Right cardiac atrium (tissue), 5 donors: ENCODE measurements at places on chromosomes 2 and 18. TPM values are rescaled to one million over a fixed set of nuclear protein-coding genes. Genes with fewer than 3 reads are reported as not detected.

- DNase-seq = no peak
These were observed 34.3 kb downstream of the MAL start for GRCh38 chr2:95059656-95060370.

GRCh38 chr2:240389302-240389805 is 46.1 kb upstream of the GPC1 start:
- DNase-seq = no peak

- DNase-seq = no peak
These were observed 244.2 kb downstream of the MYT1L start for GRCh38 chr2:2086914-2087313.

DNA sequence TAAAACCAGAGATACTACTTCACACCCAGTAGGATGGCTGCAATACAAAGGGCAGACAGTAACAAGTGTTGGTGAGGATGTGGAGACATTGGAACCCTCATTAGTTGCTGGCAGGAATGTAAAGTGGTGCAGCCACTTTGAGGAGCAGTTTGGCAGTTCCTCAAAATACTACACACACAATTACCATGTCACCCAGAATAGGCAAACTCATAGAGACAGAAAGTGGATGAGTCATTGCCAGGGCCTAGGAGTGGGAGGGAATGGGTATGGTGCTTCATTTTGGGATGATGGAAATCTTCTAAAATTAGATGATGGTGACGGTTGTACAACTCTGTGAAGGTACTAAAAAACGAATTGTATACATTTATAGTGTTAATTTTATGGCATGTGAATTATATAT is 54.8 kb downstream of the ATP9B start:
- DNase-seq = no peak

DNA sequence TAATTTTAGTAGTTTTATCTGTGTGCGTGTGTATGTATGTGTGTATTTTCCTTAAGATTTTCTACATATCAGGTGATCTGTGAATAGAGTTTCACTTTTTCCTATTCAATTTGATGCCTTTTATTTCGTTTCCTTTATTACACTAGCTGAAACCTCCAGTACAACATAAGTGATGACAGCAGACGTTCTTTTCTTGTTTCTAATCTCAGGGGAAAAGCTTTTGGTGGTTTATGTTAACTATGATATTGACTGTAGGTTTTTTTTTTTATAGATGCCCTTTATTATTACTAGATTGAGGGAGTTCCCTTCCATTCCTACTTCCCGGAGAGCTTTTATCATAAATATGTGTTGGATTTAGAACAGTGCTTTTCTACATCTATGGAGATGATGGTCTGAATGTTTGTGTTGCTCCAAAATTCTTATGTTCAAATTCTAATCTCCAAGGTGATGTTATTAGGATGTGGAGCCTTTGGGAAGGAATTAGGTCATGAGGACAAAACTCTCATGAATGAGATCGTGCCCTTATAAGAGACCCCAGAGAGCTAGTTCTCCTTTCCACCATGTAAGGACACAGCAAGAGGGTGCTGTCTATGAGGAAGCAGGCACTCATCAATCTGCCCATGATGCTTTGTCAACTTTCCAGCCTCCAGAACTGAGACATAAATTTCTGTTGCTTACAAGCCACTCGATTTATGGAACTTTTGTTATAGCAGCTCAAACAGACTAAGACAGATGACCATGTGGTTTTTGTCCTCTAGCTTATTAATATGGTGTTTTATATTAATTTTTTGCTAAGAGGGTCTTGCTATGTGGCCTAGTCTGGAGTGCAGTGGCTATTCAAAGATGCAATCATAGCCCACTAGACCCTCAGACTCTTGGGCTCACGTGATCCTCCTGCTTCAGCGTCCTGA is 5.9 kb upstream of the RHBDD1 start:
- DNase-seq = no peak

- DNase-seq = no peak
These were observed 141.1 kb downstream of the CELF4 start for GRCh38 chr18:37424507-37424906.

DNA sequence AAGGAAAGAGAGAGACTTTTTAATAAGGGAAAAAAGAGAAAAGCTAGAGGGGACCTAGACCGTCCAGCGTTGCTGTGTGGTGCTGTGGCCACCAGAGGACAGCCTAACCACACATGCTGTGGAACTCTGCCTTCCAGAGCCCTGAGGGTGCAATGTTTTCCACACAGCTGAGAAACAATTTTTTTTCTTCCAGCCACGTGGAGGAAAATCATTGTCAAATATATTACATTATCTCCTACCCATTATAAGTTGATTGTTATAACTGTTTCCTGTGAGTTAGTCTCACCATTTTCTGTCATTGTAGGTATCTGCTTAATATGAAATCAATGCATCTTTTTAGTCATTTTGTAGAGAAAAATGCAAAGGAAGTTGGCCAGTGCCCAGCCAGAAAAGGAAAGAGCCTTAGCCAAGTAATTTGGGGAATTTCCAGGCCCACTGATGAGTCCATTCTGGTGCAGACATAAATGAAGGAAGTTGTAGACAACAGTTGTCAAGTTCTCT is 5.9 kb upstream of the MRPL19 start:
- peak; percentile 84 for DNase-seq

GRCh38 chr18:55448420-55448819 is 139.6 kb downstream of the TCF4 start:
- no peak for DNase-seq

DNA sequence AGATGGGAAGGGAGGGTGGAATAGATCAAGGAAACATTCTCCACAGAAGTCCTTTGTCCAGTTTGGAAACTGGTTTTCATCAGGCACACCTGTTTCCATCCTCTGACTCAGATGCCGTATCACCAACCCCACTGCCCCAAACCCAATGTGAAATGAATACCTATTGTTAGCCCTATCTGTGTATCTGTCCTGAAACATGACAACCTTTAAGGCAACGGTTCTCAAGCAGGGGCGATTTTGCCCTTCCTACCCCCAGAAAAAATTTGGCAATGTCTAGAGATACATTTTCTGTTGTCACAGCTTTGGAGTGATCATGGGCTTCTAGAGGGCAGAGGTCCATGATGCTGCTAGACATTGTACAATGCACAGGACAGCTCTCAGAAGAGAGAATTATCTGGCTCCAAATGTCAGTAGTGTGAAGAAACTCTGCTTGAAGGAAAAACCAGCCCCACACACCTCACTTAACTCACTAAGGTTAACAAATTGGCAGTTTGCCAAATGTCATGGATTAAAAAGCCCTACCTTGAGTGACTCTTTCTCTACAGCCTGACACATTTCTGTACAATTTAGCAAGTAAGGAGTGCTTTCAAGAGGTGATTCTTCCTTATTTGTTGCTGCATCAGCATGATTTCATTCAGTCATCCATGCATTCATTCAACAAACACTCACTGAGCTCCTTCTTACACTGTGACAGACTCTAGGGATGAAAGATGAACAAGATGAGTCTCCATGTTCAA is 3.4 kb downstream of the SCTR start:
- no peak for DNase-seq

GRCh38 chr2:86274918-86275275 is 62.5 kb downstream of the REEP1 start:
- no peak for DNase-seq

DNA sequence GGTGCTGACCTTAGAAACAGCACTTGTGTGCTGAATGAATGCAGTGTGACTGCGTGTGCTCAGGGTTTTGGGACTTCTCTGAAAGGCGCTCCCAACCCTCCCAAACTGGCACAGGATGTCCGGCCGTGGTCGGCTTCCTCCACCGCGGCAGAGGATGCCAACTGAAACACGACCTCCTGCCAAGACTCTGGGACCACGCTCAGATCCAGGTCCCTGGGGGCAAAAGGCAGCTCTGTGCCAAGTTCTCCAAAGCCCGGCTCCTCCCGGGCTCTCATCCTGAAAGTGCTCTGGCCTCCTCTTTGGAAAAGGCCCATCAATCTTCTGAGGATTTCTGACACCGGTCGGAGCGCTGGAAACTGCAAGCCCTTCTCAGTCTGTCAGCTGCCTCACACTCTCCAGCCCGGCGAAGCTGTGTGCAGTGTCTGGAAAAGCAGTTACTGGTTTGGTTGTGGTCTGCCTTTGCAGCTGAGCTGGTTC is 32.3 kb upstream of the ZBTB7C start:
- DNase-seq = peak; percentile 89

DNA sequence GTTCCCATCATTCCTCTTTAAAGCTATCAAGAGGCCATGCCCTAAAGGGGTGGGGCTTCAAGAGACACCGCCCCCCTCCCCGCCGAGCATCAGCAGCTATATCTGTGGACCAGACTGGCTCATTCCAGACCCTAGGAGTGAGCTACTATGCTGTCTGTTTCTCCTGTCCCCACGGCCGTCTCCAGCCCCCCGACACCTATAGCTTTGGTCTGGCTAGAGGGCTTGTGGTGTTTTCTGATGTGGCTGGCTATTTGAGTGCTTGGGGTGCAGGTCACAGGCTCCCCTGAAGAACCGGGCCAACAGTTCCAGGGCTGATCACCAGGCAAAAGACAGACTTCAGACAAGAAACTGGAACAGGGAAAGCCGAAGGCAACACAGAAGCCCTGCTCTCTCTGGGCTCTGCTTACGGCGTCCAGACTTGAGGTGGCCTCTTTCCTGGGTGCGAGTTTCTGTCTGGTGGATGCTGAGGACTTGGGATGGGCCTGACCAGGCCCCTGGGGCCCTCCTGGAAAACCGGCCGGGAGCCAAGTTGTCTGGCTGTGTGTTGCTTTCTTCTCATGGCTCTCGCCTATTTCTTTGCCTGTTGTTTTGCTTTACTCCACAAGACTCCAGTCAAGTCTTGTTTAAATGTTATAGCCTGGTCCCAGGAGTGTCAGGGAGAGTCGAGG is 83.6 kb downstream of the KLHL29 start:
- no peak for DNase-seq

GRCh38 chr18:54090856-54091255 is 133.6 kb downstream of the MBD2 start:
- DNase-seq = no peak

GRCh38 chr2:64019975-64020528 is 824 bp upstream of the VPS54 start:
- no peak for DNase-seq

The CCDC150 gene
- total RNA-seq = 0.94 TPM

The LBH gene
- 23.0 TPM for total RNA-seq

The ABCB11 gene
- 0.47 TPM for total RNA-seq

The IL37 gene
- not detected for total RNA-seq

The PCARE gene
- total RNA-seq = 0.47 TPM

The IL36G gene
- not detected for total RNA-seq

The SULT1C3 gene
- total RNA-seq = not detected

The SPEG gene
- 157 TPM for total RNA-seq

The NYAP2 gene
- not detected for total RNA-seq

The CNTNAP5 gene
- total RNA-seq = not detected

The TUBA3E gene
- total RNA-seq = 17.2 TPM

The MSGN1 gene
- total RNA-seq = not detected

The CEP192 gene
- total RNA-seq = 31.0 TPM

The SPP2 gene
- total RNA-seq = not detected
